ENCODE measurements at places on chromosomes 7 and 10.
A peak's percentile ranks its signal among the peaks of the same experiment; 100 is the strongest.

GRCh38 chr7:22765609-22766008 is 38.6 kb downstream of the IL6 start:
- DNase-seq, result no peak

GRCh38 chr10:126646110-126646509 is 24.4 kb downstream of the C10orf90 start:
- no peak for DNase-seq

DNA sequence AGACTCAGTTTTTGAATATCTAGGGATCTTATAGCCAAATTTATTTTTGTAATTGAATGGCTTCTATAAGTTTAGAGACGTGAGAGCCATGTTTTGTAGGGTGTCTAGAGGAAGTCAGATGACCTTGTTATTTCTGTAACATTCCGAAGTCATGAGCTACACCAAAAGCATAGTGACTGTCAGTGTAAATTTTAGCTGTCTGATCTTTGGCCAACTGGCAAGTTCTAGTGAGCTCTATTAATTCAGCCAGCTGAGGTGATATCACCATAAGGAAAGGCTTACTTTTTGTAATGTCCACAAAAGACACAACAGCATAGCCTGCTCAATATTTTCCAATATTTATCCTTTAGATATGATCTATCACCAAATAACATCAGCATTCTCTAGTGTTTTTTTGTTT is 9.9 kb upstream of the NT5C3A start:
- no peak for DNase-seq

- peak; percentile 94 for DNase-seq
These were observed 7.5 kb upstream of the LRRN3 start for GRCh38 chr7:111083413-111083812.

- no peak for DNase-seq
These were observed 94.1 kb downstream of the AOAH start for GRCh38 chr7:36630112-36630650.

DNA sequence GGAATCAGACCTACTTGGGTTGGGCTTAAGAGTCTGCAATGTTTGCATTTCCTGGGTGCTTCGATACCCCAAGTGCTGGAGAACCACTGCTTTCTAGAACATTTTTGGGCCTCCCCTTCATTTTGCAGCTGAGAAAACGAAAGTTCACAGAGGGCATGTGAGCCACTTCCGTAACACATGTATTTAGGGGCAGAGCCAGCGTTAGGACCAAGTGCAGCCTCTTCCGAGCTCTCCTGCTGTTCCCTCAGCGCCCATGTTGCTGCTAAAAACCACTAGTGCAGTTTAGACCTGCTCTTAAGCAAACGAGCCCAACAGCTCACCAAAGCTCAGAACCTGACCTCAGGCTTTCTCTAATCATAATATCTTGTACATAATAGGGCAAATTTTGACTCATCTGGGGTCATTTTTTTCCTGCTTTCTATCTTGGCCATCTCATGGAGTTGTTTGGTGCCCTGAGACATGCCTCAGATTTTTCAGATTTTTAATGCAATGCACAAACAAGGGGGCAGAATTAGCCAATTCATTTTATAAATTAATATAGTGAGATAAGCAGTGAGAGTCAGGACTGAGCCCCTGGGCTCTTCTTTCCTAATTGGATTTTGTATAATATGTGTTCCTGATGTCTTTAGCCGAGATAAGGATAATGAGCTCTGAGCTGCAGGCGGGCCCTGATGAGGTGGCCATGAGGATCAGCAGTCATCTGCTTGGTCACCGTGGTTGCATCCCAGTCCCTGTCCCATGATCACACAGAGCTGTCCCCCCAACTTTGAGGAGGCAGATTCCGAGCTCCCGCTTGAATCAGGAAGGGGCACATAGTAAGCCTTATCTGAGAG is 12.9 kb downstream of the BAG3 start:
- peak; percentile 64 for DNase-seq

DNA sequence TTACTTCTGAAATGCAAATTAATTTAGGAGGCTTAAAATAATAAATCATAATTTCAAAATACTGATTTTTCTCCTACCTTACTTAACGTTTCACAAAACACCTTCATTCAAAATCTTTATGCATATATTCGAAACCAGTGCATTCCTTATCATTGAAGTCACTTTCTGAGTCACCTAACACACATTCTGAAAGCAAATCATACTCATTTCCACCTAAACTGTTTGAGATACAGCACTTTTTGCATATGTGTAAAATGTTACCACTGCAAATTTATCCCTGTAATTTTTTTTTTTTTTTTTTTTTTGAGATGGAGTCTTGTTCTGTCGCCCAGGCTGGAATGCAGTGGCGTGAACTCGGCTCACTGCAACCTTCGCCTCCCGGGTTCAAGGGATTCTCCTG is 15.7 kb downstream of the PPP3CB start:
- DNase-seq, result peak; percentile 84

GRCh38 chr10:17561111-17561510 is 56.1 kb downstream of the HACD1 start:
- DNase-seq, result no peak

DNA sequence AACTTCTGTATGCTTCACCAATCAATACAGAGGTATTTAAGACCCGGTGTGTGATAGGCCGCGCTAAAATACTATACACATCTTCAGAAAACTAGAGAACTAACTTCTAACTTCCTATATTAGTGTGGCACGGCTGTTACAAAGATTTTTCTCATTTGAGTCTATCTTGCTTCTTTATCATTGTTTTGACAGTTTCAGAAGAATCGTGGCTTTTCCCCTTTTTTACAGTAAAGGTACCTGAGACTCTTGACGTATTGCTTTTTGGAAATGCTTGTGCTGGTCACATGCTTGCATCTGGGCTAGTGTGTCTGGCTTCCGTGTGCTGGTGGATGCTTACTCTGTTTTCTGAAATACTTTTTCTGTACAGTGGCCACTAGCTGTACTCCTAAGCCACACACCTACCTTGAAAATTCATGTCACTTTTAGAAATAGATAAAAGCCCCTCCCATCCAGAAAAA is 12.7 kb downstream of the IKZF1 start:
- peak; percentile 86 for DNase-seq

DNA sequence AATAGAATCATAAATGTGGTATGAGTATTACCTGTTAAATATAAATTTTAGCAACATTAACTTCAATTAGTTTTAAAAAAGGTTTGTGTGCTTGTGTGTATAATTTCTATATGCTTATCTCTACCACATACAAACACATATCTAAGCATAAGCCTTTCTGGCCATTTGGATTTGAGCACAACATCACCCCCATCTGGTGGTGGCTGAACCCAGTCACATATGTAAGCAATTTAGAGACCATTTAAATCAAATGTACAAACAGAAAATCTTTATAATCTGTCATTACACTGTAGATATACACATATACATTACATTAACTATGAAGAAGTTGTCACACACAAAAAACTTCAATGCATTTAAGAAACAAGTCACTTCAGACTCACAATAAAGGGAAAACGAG is 31.7 kb downstream of the GPR22 start:
- DNase-seq, result peak; percentile 32

DNA sequence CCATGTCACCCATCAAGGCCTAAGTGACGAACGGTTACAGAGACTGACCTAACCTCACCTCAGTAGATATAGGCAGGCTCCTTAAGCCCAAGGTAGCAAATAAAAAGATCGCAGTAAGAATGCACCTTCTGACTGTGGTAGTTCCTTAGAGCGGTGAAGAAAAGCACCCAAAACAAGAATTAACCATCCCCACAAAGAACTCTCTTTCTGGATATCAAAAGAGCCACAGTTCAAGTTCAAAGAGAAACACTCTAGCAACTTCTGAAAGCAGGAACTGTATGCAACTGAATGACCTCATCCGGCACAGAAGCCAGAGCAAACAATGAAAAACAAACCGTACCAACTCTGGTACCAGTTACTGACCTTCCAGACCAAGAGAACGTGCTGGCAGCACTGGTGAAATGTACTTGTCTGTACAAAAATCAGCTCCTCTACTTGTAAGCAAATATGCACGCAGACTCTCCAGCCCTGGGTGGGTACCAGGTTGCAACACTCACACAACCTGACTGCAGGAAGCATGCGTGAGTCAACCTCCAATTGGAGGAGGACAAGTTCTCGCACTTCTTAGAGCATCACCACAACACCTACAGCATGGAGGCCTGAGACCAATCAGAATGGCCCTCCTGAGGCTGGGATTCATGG is 202.7 kb downstream of the FAM107B start:
- peak; percentile 69 for DNase-seq

- DNase-seq, result no peak
These were observed 123.5 kb downstream of the ARHGAP22 start for GRCh38 chr10:48481385-48481784.

DNA sequence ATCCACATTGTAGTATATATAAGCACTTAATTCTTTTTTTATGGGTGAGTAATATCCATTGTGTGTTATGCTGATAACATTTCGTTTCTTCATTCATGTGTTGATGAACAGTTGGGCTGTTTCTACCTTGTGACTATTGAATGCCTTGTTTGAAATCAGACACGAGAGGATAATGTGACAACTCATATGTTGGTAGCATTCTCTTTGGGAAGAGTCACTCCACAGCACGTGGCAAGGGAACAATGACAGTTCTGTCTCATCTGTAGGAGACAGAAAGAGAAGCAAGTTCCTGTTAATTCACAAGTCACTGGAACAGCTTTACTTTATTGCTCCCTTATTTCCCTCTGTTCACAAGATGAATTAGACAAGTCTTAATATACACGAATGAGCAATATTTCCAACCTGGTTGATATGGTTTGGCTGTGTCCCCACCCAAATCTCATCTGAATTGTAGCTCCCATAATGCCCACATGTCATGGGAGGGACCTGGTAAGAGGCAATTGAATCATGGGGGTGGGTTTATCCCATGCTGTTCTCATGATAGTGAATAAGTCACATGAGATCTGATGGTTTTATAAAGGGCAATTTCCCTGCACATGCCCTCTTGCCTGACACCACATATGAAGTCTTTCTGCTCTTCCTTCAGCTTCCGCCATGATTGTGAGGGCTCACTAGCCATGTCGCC is 125.3 kb downstream of the SEC23IP start:
- DNase-seq, result no peak

- no peak for DNase-seq
These were observed 30.2 kb downstream of the GRIFIN start for GRCh38 chr7:2445898-2446555.

DNA sequence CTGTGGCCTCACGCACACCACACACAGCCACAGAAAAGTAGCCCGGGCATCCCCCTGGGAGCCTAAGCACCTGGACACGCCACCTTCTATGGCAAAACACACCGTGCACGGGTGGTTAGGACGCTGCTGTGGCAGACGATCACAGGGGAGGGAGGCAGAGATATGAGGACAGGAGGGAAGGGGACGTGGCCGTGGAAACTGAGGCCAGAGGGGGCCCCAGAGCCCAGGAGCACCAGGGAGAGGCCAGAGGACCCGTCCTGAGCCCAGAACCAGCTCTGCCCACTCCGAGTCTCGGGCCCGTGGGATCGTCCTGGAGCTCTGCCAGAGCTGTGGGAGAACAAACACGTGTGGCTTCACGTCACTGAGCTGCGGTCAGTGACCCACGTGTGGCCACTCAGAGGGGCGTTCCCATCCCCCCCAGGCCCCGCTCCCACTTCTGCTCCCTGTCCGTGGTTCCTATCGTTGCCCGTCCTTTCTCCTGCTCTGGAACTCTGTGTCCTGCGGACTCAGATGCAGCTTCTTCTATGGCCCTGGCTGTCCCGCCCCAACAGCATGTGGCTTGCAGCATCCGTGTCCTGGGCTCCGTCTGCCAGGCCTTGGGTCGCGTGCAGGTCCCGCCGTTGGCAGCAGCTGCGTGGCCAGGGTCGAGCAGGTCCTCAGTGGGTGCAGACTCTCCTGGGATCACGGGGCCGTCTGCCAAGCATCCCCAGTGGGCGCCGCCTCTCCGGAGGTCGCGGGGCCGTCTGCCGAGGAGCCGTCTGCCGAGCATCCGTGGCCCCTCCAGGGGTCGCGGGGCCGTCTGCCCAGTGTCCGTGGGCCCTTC is 31.0 kb downstream of the GET4 start:
- no peak for DNase-seq

DNA sequence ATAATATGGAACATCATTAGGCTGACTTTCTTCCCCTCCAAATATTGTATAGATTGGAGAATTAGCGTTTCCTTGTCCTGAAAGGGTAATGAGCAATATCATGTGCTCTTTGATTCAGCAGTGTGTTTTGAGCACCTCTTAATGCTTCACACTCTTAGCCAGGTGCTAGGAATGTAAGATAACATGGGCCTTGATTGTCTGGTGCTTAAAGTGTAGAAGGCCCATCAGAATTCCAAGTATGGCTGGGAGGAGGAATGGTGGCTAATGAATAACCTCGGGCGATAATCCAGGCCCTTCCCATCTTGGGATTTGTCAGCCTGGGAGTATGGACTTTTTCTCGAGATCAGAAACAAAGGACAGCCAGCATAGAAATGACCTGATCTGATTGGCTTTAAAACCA is 8.6 kb downstream of the TSPAN13 start:
- no peak for DNase-seq

DNA sequence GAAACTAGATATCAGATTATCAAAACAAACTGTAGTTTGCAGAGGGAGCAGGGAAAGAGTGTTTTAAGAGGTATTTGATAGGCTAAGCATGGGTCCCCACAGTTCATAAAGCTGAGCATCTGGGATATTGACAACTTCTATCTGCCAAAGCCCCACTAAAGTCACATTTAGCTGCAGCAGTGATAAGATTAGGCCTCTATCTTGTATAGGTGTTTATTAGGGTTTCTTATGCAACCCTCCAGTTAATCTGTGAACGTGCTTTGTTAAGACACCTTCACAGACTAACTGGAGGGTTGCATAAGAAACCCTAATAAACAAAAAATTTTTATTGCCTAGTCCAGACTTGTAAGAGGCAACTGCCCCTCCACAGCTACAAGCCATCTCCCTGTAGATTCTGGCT is 78.0 kb downstream of the CYP51A1 start:
- DNase-seq, result no peak

DNA sequence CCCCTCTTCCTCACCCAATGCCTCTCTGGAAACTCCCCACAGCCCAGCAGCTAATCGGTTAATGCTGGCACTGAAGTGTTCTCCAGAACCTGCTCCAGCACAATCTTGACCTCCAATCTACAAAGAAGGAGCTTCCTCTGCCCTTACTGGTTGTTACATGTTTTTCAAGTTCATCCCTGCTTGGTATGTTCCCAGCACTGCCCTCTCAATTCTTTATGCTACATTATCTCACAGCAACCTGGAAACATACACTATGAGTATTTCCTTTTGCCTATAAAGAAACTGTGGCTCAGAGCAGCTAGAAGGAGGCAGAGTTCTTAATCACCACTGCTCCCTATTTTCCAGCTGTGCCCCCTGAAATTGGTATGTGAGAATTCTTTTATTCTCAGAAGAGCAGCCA is 84.1 kb upstream of the KMT2E start:
- no peak for DNase-seq

DNA sequence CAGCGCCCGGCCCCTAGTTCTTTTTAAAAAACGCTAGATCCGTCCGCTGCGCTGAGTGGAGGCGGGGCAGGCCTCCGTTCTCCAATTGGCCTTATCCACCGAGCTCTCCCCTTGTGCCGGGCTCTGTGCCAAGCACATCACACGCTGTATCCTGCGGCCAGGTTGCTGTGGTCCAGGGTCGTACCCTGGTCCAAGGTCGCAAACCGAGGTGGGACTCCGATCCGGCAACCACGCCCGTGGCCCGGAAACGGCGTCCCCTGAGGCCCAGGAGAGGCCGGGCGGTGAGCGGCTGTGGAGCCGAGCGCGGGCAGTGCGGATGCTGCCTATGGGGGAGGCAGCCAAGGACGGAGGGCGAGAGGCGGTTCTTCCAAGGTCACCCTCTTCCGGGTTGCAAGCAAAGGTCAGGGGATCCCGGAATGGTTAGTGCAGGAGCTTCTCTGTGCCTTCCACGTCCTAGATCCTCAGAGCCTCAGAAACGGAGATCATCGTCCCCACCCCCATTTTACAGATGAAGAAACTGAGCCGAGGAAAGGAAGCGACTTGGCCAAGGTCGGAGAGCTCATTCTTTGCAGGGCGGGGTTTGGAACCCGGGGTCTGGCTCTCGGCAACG is 72.4 kb upstream of the LRRC4 start:
- DNase-seq, result peak; percentile 34
